ENCODE measurements at places on chromosomes 3 and 15.

GRCh38 chr15:32649342-32649741 lies 7.8 kb downstream of the SCG5 start:
- no peak for DNase-seq

DNA sequence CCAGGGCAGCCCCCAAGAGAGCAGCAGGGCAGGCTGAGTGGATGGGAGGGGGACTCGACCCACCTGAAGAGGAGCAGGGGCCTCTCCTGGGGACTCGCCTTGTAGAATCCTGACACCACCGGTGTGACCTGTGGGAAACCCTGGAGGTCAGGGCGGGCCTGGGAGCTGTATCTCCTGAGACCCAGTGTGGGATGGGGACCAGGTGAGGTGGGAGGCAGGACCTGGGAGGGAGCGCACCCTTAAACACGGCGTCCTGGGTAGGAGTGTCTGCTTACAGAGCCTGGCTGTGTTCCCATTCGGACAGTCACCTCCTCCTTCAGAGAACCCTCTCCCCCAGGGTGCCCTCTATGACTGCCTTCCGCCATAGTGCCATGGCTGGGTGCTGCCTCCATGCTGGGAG lies 27.1 kb downstream of the C15orf39 start:
- no peak for DNase-seq

DNA sequence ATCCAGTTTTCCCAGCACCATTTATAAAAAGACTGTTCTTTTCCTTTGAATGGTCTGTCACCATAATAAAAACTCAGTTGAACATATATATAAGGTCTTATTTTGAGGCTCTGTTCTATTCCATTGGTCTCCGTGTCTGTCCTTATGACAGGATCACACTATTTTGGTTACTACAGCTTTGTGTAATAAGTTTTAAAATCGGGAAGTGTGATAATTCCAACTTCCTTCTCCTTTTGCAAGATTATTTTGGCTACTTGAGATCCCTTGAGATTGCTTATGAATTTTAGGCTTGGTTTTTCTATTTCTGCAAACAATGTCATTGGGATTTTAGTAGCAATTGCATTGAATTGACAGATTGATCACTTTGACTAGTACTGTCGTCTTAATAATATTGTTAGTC lies 35.7 kb downstream of the SACM1L start:
- no peak for DNase-seq

- no peak for DNase-seq
Observed at GRCh38 chr3:183182732-183183610, 20.4 kb upstream of the LAMP3 start.

GRCh38 chr3:42652611-42653302 lies 740 bp upstream of the ZBTB47 start:
- DNase-seq = no peak

DNA sequence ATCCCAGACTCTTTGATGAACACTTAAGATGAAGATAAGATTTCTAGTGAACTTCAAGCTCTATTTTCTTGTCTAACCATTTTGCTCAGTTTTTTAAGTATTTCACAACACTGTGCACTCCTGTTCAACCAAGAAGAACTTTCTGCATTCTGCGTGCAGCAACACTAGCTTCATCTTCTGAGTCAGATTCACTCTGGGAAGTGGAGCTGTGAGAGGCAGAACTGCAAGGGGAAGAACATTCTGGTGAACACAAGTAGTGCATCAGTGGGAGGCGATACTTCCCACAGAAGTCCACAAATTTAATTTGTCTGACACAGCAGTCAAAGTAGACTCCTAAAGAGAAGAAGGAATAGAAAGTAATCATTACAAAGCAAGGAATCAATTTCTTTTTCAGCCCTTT lies 18.1 kb downstream of the LRRC58 start:
- DNase-seq = no peak
